ENCODE measurements at places on chromosomes 4 and X.

DNA sequence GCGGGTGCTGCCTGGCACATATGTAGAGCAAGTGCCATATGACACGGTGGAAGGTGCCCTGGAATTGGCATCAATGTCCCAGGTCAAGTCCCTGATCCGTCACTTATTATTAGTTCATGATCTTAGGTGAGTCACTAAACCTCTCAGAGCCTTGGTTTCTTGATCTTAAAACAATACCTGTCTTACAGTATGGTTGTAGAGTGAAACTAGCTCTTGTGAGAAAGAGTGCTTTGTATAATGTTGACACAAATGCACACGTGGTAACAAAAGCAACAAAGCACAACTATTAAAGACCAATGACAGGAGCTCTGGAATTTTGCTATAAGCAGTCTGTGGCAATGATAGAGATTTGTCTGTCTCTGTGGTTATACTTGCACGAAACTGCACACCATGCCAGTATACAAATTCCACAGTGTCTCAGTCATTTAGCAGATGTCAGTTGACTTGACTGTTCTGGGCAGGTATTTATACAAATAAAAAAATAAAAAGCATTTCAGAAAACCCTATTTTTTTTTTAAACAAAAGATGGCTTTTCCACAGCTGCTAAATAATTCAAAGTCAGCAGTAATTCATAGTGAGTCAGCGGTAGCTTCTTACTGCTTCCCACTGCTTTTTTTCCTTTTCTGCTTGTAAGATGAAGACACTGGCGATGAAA lies 19.7 kb upstream of the ACSL1 start:
- DNase-seq: no peak

GRCh38 chrX:1202251-1202650 lies 10.2 kb downstream of the CRLF2 start:
- no peak for DNase-seq

DNA sequence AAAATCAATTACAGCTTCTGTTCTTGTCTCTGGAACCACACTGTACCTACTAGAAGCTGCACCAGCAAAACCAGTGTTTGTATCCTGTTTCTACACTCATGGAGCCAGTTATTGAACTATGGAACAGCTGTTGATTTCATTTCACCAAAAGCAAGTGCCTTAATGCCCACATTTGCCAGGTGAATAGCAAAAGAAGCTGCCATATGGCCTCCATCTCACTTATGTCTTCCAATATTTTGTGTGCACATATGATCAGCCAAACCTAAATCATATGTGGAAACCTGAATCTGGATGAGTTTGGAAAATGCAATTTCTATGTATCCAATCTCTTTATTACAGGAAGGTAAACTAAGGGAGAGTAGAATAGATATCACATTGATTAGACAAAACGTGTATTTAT lies 415.8 kb upstream of the GRID2 start:
- no peak for DNase-seq

DNA sequence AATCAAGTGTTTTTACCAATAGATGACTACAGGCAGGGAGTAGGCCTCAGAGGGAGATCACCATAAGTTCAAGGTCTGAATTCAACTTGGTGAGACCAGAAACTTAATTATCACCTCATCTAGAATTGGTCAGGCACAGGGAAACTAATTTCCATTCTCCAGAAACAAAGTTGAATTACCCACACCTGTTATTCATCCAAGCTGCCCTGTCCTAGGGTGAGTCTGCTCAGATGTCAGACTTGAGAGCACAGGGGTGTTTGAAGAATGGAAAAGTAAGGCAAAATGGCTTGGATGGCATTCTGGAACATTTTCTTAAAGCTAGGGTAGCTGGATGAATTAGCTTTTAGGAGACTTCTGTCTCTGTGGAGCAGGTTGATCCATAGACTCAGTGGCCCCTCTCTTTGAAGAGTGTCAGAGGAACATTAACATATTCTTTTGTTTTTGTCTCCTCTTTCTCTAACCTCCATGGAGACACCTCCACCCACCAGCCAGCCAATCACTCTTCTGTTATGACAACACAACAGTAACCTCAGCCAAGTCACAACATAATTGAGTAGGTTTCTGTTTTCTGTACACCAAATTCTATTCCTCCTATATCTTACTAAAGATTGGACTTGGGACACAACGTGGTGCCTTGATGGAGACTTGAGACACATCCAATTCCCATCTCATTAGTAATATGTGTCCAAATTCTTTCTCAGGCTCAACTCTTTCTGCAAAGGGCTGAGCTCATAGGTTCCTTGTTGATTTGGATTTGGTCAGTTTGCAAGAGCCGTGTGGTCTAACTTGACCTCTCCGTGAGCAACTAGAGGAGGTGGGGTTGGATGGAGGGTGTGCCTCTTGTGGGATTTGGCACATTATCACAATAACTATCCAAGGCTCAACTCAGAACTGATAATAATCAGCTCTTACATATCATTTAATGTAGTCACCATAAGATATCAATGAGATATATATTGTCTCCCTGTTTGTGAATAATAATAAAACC lies 45.1 kb downstream of the VSIG4 start:
- DNase-seq: no peak

DNA sequence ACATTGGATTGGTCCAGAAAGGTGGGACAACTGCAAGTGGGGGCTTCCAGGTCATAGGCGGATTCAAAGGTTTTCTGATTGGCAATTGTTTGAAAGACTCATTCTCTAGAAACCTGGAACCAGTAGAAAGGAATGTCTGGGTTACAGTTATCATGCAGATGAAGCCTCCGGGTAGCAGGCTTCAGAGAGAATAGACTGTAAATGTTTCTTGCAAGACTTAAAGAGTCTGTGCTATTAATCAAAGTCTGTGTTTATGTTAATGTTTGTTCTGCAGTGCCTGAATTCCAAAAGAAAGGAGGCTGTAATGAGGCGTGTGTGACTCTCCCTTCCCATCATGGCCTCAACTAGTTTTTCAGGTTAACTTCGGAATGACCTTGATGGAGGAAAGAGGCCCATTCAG lies 43.9 kb upstream of the GC start:
- no peak for DNase-seq

GRCh38 chrX:3713225-3713936 lies at the start of gene PRKX:
Gene PRKX, minus strand, starts transcription at chrX:3713649. Its CDS starts 396 bp downstream, at chrX:3713253.
- peak; percentile 36 for DNase-seq

GRCh38 chr4:3307060-3307459 lies 14.2 kb downstream of the RGS12 start:
- DNase-seq: no peak

GRCh38 chr4:152640058-152640921 lies 39.5 kb downstream of the TMEM154 start:
- peak; percentile 21 for DNase-seq

DNA sequence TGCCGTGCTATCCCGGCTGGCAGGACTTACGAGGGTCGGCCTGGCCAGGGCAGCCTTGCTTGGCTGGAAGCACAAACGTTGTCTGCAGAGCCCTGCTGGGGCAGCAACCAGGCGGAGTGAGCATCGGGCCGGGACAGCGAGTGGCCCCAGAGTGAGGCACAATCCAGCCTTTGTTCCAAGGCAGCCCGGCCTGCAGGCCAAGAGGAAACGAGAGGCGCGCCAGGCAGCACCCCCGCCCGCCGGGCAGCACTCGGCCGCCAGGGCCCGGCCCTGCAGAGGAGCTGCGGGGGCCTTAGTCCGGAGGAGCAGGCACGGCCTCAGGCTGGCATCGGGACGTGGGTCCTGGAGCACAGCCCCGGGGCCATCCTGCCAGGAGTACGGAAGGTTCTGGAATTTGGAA lies 24.1 kb downstream of the FGFRL1 start:
- no peak for DNase-seq

DNA sequence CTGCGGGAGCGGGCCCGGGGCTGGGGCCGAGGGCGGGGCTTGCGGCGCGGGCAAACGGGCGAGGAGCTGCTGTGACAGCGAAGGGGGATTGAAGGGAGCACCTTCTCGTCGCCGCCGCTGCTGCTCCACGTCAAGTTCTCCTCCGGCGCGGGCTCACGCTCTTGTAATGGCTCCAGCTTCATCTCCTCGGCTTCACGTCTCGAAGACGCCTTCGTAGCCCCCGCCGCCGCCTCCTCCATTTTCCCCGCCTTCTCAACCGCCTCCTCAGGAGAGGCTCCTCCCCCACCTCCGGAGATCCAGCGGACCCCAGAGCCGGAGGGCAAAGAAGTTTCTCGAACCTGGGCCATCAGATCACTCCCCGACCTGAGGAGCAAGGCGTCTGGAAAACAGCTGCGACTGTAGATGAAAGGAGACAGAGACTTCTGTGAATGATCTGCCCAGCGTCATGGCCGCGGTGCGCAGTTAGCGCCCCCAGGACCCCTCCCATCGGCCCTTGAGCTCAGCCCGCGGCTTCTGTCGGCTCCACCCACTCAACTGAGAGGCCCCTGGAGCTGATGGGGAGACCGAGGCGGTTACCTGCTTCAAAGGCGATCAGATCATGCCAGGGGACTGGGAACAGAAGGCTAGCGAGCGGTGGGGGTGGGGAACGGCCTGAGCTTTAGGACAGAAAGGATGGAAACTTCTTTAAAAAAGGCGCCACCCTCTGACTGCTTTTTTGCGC lies 895 bp downstream of the USP51 start:
- peak; percentile 14 for DNase-seq

DNA sequence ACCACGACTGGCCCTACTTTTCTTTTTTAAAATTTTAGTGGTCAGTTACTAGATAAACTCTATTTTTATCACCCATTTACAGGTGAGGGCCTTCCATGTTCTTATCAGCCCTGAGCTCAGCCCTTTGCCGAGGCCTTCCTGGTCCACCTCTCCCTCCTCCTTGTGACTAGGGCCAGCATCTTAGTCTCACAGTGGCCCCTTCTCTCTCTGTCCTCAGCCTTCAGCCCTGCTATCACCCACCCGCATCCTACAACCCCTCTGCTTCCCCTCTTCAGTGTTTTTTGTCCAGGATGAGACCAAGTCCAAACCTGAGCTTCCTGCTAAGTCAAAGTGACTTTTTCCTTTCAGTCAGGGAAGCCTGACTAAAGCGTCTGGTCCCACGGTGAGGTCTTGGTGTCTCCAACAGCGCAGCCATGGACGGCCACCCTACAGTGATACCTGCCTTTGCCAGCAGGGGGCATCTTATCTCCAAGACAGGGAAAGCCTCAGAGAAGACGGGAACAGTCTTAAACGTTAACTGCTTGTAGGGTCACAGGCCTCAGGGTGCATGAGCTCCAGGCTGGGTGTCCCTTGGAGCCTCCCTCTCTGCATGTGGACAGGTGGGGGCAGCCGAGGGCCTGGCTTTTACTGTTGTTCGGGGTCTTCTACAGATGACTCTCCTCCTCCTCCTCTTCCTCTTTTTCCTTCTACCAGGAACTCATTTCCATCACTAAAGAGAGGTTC lies 11.7 kb upstream of the GAGE10 start:
- peak; percentile 24 for DNase-seq

DNA sequence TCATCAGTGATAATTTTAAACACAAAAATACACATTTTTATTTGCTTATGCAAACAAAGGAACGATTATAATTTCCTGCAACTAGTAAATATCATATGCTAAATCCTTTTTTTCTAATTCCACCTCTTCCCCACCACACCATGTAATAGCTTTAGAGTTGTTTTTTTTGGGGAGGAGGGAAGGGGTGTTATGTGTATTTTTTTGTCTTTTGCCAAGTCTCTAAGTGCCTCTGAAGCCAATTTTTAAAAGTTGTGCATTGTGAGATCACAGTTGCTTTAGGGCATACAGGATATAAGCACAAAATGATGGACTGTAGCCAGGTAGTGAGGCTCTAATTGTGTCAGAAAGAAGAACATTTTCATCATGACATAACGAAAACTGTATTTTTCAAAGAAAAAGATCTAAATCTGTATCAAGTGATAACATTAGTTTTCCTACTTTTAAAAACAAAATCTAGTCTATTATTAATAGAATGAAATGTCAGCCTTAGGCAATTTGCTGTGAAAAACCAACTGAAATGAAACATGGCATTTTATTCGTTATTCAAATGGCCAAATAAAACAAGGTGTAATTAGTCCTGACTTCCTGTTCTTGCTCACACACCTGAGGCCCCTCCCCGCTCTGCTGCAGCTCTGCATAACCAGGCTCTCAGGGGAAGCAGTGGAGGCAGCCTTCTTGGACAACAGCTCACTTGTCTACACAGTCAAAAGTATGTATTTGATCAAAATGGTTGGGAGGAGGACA lies 157.4 kb downstream of the PALLD start:
- no peak for DNase-seq

DNA sequence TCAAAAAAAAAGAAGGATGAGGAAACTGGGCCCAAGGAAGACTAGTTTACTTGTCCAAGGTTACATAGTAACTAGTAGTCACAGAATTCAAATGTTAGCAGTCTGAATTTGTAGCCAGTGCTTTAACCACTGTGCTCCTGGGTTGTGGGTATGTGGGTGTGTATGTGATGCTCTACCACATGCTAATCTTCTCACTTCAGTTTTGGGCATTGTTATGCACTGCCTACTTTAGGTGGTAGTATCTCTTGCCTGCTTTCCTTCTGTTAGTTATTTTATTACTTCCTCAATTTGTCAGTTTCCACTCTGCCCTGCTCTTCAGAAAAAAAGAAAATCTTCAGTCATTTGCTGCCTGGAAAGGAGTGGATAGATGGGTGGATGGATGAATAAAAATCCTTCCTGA lies 219.2 kb downstream of the RPA4 start:
- DNase-seq: no peak

GRCh38 chrX:37984880-37985279 lies 21.5 kb upstream of the SYTL5 start:
- DNase-seq: no peak

GRCh38 chrX:10090319-10090718 lies 66.5 kb upstream of the CLCN4 start:
- DNase-seq: no peak

DNA sequence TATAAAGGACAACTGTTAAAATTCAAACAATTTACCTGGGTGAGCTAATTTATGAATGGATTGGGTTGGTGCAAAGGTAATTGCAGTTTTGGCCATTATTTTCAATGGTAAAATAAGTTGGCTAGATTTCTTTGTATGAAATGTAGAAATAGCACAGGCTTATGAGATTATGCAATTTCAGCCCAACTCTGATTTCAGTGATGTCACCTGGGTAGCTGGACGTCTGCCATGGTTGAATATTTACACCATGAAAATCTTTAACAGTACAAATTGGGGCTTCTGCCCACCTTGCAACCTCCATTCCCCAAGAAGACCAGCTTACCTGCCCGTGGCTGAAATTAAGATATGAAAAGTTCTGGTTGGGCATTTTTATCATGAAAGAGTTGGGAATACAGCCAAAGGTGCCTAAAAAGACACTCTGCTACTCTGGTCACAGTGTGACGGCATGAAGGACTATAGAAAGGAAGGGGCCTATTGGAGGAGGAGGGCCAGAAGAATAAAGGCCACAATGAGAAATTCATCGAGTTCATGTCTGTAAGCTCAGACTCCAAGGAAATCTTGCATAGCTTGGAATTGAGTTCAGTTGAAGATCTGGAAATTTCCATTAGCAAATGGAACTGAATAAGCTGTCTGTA lies 29.7 kb downstream of the EGF start:
- no peak for DNase-seq

- no peak for DNase-seq
Measured at GRCh38 chr4:26179316-26179760, 141.5 kb upstream of the RBPJ start.

DNA sequence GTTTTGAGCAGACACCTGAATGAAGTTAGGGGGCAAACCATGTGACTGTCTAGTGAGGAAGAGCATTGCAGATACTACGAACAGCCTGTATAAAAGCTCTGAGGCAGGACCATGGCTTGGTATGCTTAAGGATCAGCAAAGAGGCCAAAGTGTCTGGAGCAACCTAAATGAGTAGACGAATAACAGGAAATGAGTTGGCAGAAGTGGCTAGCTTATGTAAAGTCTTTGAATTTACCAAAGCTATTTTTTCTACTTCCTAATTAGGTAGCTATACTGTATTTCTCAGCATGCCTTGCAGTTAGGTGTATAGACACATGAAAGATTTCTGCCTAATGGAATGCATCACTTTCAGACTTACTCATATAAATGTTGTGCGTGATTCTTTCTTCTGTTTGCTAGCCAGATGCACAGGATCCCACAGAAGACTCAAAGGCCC lies 9.3 kb upstream of the GPRIN3 start:
- peak; percentile 91 for DNase-seq
